Stimulated activated CD4-positive, alpha-beta T cell treated with anti-CD3 and anti-CD28 coated beads, TNF-alpha, amount 100 ng/mL, for 24 hours (primary cell): ENCODE measurements at places on chromosomes 7 and 10.

- no peak for DNase-seq
These were observed 38.8 kb downstream of the RNLS start for GRCh38 chr10:88544140-88544870.

GRCh38 chr10:4568086-4568485 lies 257.9 kb upstream of the AKR1E2 start:
- DNase-seq: no peak

- DNase-seq: no peak
These were observed 13.6 kb downstream of the GPRIN2 start for GRCh38 chr10:46542567-46543465.

DNA sequence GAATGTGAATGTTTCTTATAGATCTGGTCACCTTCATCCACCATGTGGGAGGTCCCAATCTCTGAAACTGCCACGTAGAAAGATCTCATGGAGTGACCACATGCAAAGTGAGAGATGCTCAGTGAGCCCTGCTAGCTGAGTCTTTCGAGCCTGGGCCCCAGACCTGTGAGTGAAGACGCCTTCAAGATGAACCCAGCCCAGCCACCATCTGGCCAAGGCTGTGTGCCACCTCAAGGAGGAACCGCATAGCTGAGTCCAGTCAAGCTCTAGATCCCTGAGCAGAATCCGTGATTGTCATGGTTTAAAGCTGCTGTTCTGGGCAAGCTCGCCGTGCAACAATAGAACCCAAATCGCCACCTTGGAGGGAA lies 20.2 kb upstream of the PPIF start:
- no peak for DNase-seq

- DNase-seq: no peak
These were observed 55.1 kb upstream of the SEMA3A start for GRCh38 chr7:84249656-84250055.

DNA sequence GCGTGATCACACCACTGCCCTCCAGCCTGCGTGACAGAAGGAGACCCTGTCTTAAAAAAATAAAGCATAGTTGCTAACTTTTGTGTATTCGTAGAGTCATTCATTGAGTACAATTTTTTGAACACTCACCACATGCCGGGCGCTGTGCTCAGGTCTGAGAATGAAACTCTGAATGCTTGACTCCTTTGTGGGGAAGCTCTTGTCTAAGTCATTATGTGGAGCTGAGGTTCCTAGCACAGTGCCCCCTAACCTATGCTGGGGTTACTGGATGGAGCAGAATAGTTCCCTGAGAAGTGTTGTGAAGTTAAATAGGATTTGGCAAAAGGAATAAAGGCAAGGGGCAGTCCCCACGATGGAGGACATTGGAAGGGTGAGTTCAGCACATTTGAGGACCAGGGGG lies 123.3 kb downstream of the CELF2 start:
- no peak for DNase-seq

- no peak for DNase-seq
These were observed 81.9 kb downstream of the RAMP3 start for GRCh38 chr7:45239486-45239885.

GRCh38 chr10:62584731-62585130 lies 210.6 kb downstream of the ZNF365 start:
- no peak for DNase-seq

GRCh38 chr7:47720907-47721244 lies 139.0 kb upstream of the TNS3 start:
- no peak for DNase-seq

- DNase-seq: no peak
These were observed 128.0 kb upstream of the CACUL1 start for GRCh38 chr10:118882741-118883140.

DNA sequence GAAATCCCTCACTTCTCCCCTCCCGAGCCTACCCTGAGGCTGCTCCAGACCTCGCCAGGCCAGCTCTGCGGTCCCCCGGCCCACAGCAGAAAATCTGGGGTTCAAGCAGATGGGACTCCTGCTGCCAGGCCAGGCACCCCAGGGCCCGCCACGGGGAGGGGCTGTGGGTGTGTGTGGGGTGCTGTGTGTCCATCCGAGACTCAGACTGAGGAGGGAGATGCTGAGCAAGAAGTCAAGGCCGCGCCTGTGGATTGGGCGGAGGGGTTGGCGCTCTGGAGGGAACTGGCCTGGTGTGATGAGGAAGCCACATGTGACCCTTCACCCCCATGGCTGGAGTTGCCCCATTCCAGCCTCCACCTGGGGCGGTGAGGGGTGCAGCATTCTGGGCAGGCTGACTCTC lies 51.1 kb downstream of the YKT6 start:
- DNase-seq: no peak

GRCh38 chr10:114015708-114016107 lies 28.0 kb upstream of the ADRB1 start:
- DNase-seq: no peak

DNA sequence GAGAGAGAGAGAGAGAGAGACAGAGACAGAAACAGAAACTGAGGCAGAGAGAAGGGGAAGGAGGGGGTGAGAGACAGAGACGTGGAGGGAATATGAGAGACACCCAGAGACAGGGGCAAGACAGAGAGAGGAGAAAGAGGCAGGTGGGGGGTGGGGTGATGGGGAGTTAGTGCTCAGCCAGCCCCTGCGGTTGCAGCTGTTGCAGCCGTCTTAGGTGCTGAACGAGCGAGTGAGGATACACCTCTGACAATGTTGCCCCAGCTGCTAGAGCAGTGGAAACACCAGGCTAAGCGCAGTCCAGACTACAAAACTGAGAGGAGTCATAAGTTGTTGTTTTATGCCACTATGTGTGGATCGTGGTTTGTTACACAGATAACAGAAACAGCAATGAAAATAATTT lies 328.2 kb upstream of the SHH start:
- no peak for DNase-seq

DNA sequence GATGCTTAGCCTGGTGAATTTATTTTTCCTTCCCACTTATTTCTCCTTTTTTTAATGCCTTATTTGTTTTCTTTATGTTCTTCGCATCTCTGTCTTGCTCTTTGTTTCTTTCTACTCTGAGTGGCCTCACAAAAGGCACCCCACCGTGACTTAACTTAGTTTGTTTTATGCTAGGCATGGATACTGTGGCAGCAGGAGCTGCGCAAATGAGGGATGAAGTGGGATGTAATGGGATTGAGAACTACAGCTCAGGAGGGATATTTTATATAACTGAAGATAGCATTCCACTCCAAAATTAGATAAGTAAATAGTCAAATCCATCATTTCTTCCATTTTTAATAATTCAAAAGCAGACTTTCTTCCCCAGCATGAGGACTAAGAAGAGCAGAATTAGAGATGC lies 1.7 kb upstream of the CACNA2D1 start:
- no peak for DNase-seq

DNA sequence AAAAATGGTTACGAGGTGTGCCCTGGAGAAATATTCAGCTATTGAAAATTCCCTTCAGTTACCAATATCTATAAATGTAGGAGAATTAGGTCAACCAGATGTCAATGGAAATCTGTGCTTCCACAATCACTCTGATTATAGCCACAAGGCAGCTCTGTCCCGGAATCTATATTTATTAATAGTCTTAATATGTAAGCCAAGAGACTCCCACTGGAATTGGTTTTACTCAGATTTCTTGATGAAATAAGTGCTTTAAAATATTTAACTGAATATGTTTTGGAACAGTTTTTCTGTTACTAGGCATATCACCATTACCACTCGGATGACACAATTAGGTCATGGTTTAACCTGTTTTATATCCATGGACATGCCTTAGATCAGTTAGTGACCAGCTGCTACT lies 169.6 kb downstream of the POM121L12 start:
- no peak for DNase-seq

- no peak for DNase-seq
These were observed 127.1 kb upstream of the TCERG1L start for GRCh38 chr10:131438665-131439064.

- DNase-seq: no peak
These were observed at the start of gene HOXA9 for GRCh38 chr7:27165089-27165995. TSS of gene HOXA9 (minus strand) at chr7:27165537. CDS start at chr7:27165457, 80 bp downstream.

GRCh38 chr10:54124209-54124885 lies 676.7 kb downstream of the PCDH15 start:
- no peak for DNase-seq

GRCh38 chr10:100349672-100350071 lies 2.6 kb downstream of the SCD start:
- DNase-seq: no peak
